ENCODE measurements at places on chromosomes 6 and 20.

DNA sequence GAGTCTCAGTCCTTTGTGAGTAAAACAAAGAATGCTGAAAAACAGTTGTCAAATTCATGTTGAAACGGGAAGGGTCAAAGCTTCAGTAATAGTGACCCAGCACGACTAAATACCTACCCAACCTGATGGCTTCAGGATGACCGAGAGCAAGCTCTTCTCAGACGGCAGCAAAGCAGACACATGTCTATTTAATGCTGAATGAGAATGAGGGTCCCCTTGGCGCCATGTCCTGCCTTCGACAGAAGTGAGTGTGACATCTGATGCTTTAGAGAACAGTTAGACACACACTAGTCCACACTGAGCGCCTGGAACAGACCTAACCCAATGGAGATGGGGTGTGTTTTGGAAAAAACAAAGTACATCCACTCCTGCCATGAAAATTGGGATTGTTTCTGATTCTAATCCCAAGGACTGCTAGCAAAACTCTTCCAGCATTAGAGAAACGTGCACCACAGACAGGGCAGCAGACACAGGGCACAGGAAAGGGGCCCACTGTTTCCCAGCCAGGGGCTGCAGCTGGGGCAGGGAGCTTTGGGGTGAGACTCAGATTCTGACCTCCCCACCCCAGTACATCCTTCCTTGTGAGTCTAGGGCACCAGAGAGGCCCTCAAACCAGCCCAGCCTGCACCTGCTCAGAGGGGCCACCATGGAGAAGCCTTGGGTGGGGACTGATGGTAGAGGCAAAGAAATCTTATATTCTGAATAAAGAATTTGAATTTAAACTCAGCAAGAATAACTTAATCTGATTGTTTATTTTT lies 76.5 kb downstream of the C6orf118 start:
- DNase-seq, result no peak

- no peak for DNase-seq
Observed at GRCh38 chr20:61692479-61692878, 373.2 kb downstream of the TAF4 start.

GRCh38 chr6:4935975-4936680 lies 67.7 kb downstream of the RPP40 start:
- no peak for DNase-seq

GRCh38 chr20:4155953-4156352 lies 140.6 kb upstream of the RNF24 start:
- no peak for DNase-seq

DNA sequence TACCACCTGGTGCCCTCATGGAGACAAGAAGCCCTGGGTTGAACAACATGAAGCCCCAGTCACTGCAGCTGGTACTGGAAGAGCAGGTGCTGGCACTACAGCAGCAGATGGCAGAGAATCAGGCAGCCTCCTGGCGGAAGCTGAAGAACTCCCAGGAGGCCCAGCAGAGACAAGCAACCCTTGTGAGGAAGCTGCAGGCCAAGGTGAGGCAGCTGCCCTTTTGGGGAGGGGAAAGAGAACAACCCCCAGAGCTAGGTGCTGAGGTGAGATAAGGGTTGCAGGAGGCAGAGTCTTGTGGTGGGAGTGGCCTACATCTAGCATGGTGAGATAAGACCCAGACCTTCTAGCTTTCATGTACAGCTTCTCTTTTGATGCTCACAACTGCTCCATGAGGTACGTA lies 7.0 kb downstream of the CEP250 start:
- no peak for DNase-seq

DNA sequence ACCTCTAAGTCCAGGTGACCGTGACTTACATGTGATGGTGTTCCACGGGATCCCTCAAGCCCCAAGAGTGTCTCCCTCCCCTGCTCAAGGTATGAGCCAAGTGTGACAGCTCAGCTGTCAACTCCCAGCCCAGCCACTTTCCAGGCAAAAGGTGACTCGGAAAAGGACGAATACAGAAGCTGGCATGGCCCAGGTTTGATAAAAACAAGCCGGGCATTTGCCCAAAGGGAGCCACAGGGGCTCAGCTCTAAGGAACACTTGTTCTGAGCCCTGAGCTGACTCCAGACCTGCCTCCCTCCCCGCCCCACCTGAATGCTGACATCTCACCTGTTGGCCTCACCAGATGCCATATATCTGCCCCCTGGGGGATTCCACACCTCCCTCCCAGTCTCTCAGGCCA lies 43.0 kb upstream of the BPIFA2 start:
- DNase-seq, result no peak

GRCh38 chr6:11865680-11866300 lies 87.2 kb upstream of the ADTRP start:
- no peak for DNase-seq

- no peak for DNase-seq
Observed at GRCh38 chr20:35003211-35004031, 47.8 kb downstream of the MYH7B start.

DNA sequence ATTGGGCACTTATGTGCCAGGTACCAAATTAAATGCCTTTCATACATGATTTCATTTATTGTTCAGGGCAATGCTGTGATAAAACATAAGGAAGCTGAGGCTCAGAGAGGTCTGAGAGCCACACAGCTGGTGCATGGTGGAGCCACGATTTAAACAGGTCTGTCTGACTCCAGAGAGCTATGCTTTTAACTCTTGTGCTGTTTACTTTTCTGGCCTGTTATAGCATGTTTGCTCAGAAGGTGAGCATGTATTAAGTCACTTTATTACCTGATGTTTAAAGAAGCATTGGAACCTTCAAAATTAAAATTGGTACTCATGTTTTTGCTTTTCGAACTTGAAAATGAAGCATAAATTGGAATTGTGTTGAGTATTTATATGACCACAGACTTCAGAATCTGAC lies 26.8 kb downstream of the MCM8 start:
- no peak for DNase-seq

DNA sequence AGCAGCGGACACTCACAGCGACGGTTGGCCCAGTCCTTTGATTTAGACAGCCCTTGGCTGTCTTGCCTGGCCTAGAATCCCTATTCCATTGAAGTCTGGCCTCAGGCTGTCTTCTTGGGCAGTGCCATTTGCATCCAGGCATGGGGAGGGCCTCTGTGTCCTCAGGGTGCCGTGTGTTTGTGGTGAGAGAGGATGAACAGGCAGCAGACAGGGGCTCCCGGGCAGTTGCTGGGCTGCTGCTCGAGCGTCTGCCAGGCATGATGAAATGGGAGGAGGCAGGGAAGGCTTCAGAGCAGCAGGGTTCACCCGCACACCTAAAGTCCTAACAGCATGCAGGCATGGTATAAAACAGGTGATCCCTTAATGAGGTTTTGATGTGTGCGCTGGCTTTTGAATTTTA lies 126.9 kb downstream of the SOBP start:
- DNase-seq, result no peak

GRCh38 chr6:165453395-165453794 lies 144.0 kb upstream of the C6orf118 start:
- no peak for DNase-seq

All from activated CD4-positive, alpha-beta T cell treated with anti-CD3 and anti-CD28 coated beads for 4 hours (primary cell).